ENCODE measurements at places on chromosomes 2 and 18. TPM values are rescaled to one million over a fixed set of nuclear protein-coding genes. Genes with fewer than 3 reads are reported as not detected.

- DNase-seq, result no peak
Measured at GRCh38 chr18:22018366-22018765, 151.0 kb upstream of the GATA6 start.

DNA sequence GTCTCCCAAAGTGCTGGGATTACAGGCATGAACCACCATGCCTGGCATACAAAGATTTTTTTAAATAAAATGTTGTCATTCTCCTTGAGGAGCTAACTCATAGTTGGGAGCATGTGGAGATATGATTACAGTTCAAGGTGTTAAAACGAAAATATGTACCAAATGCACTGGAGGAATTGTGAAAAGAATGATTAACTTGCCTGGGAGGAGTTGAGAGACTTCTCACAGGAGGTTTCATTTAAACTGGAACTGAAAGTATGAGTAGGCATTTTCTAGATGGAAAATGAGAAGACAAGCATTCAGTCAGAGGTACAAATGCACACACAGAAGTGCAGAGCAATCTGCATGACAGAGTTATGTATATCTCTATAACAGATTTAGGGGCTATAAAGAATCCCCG, 126.6 kb upstream of the PDE1A start:
- no peak for DNase-seq

DNA sequence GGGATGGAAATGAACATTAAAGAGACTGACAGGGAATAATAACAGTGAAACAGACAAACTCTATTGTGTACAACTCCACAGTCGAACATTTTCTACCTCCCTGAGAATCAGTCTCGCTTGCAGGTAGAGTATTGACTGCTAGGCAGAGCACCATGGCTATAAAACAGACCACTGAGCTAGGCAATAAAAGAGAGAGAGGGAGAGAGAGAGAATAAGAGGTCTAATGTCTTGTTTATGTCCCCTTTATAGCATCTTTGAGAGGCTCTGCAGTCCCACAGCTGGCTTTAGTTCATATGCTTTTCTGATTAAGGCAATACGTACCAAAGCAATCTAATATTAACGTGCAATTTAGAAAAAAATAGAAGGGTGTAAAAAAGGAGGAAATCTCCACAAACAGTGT, 652.6 kb downstream of the NRXN1 start:
- DNase-seq, result no peak

The DSG4 gene
- not detected for total RNA-seq

The ERFE gene
- 11.1 TPM for total RNA-seq

All from MG63 (cell line).